Caco-2 (cell line): ENCODE measurements at places on chromosomes 16 and 17. TPM values are rescaled to one million over a fixed set of nuclear protein-coding genes. Genes with fewer than 3 reads are reported as not detected.
A peak's percentile ranks its signal among the peaks of the same experiment; 100 is the strongest.

The ARHGAP44 gene
- total RNA-seq, result 3.3 and 4.5 TPM in 2 replicates

The TIMP2 gene
- 63.8 and 70.1 TPM in 2 replicates for total RNA-seq

The GOSR1 gene
- total RNA-seq, result 78.3 and 86.5 TPM in 2 replicates

The CDH3 gene
- total RNA-seq, result 114 and 144 TPM in 2 replicates

The CES3 gene
- 0.79 and 0.95 TPM in 2 replicates for total RNA-seq

DNA sequence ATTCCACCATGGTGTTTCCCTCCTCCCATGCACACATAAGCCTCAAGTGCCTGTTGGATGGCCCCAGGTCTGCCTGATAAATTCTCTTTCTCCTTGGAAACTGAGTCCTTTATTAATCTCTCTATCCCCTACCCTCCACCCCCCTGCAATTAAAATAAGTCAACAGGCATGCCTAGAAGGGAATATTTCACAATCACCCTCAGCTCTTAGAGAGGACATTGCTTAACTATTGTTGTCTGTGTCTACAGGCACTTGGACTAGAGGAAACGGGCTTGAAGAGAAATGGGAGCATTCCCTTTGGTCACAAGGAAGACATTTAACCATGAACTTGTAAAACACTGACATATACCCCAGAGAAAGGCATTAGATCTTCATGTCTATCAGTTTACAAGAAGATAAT lies 39.5 kb downstream of the RCVRN start:
- no peak overlapping the region for H3K27ac ChIP-seq
- no peaks in the 10 kb centered on the region for H3K4me1 ChIP-seq
- DNase-seq, result no peak
- H3K4me3 ChIP-seq, result no peak overlapping the region
- H3K27me3 ChIP-seq, result no peaks in the 10 kb centered on the region

GRCh38 chr16:14263769-14264168 lies 192.7 kb downstream of the MRTFB start:
- no peak for DNase-seq
- no peak overlapping the region for H3K27ac ChIP-seq
- H3K4me1 ChIP-seq, result no peaks in the 10 kb centered on the region
- H3K4me3 ChIP-seq, result no peak overlapping the region
- no peaks in the 10 kb centered on the region for H3K27me3 ChIP-seq
- H3K36me3 ChIP-seq, result peaks cover 2% of the 10 kb centered on the region; the same call in 1 of the 2 replicates

DNA sequence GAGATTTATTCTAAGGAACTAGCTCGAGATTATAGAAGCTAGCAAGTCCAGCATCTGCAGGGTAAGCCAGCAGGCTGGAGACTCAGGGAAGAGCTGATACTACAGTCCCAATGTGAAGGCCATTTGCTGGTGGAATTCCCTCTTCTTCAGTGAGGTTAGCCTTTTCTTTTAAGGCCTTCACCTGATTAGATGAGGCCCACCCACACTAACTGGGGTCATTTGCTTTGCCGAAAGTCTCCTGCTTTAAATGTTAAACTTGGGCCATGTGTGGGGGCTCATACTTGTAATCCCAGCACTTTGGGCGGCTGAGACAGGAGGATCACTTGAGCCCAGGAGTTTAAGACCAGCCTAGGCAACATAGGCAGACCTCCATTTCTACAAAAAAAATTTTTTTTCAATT lies 168.3 kb downstream of the LGALS9B start:
- H3K4me1 ChIP-seq, result no peaks in the 10 kb centered on the region
- no peak overlapping the region for H3K4me3 ChIP-seq
- DNase-seq, result no peak
- H3K27me3 ChIP-seq, result no peaks in the 10 kb centered on the region
- peaks cover 2% of the 10 kb centered on the region; the same call in 1 of the 2 replicates for H3K36me3 ChIP-seq
- H3K27ac ChIP-seq, result no peak overlapping the region

- H3K36me3 ChIP-seq, result no peaks in the 10 kb centered on the region
- H3K27me3 ChIP-seq, result no peaks in the 10 kb centered on the region
- H3K27ac ChIP-seq, result no peak overlapping the region
- no peaks in the 10 kb centered on the region for H3K4me1 ChIP-seq
- DNase-seq, result no peak
Observed at GRCh38 chr16:72657791-72658190, 390.1 kb downstream of the ZFHX3 start.

DNA sequence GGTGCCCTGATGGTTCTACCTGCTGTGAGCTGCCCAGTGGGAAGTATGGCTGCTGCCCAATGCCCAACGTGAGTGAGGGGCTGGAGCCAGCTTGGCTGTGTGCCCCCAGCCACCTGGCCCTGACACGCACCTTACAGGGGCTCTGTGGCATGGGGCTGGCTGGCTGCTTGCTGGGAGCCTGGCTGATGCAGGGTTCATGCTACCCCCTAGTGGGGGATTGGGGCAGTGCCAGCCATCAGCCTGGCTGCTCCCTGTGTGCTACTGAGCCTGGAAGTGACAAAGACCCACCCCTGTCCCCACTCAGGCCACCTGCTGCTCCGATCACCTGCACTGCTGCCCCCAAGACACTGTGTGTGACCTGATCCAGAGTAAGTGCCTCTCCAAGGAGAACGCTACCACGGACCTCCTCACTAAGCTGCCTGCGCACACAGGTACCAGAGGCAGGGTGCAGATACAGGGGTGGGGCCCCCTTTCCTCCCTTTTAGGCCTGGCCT lies 5.7 kb downstream of the GRN start:
- peak; percentile 72 for DNase-seq
- H3K4me1 ChIP-seq, result no peaks in the 10 kb centered on the region
- no peaks in the 10 kb centered on the region for H3K27me3 ChIP-seq
- H3K4me3 ChIP-seq, result no peak overlapping the region

DNA sequence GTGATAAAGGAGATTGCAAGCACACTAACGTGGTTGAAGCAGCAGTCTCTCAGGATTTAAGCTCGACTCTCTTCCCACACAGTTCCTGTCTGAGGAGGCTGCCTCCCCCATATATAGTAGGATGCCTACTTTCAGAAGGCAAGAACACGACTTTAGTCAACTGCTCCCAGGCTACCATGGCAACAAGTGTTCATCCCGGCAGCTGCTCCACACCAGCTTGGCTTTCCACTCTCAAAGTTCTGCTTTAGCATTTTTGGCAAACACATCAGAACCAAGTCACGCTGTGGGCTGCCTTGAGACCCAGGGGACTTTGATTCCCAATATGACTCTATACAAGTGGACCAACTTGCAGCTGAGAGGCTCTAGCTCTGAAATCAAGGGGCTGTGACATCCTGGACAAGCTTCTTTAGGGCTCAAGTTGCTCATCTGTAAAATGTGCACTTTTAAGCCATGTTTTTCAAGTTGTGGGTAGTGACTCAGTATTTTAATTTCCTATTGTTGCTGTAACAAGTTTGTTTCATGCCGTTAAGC lies 16.5 kb downstream of the ZP2 start:
- H3K27ac ChIP-seq, result no peak overlapping the region
- H3K4me1 ChIP-seq, result no peaks in the 10 kb centered on the region
- no peaks in the 10 kb centered on the region for H3K36me3 ChIP-seq

- H3K27ac ChIP-seq, result no peak overlapping the region
- H3K4me3 ChIP-seq, result no peak overlapping the region
- no peaks in the 10 kb centered on the region for H3K4me1 ChIP-seq
- DNase-seq, result no peak
- no peaks in the 10 kb centered on the region for H3K27me3 ChIP-seq
Observed at GRCh38 chr16:62105244-62105643, 69.0 kb upstream of the CDH8 start.

GRCh38 chr17:59073972-59074371 lies 32.7 kb downstream of the TRIM37 start:
- no peak overlapping the region for H3K4me3 ChIP-seq
- no peaks in the 10 kb centered on the region for H3K27me3 ChIP-seq
- H3K4me1 ChIP-seq, result no peaks in the 10 kb centered on the region

- DNase-seq, result peak; percentile 83
- no peaks in the 10 kb centered on the region for H3K36me3 ChIP-seq
- H3K4me3 ChIP-seq, result peak overlapping the region; percentile 4; the same call in 1 of the 2 replicates
- H3K27me3 ChIP-seq, result no peaks in the 10 kb centered on the region
- peak overlapping the region; percentile 98 for H3K27ac ChIP-seq
- peaks cover 38% of the 10 kb centered on the region for H3K4me1 ChIP-seq
Observed at GRCh38 chr16:48613061-48613957, 3.3 kb upstream of the N4BP1 start.

GRCh38 chr16:47180073-47180472 lies 36.3 kb upstream of the NETO2 start:
- no peak overlapping the region for H3K27ac ChIP-seq
- H3K36me3 ChIP-seq, result no peaks in the 10 kb centered on the region
- no peaks in the 10 kb centered on the region for H3K4me1 ChIP-seq
- no peak overlapping the region for H3K4me3 ChIP-seq

DNA sequence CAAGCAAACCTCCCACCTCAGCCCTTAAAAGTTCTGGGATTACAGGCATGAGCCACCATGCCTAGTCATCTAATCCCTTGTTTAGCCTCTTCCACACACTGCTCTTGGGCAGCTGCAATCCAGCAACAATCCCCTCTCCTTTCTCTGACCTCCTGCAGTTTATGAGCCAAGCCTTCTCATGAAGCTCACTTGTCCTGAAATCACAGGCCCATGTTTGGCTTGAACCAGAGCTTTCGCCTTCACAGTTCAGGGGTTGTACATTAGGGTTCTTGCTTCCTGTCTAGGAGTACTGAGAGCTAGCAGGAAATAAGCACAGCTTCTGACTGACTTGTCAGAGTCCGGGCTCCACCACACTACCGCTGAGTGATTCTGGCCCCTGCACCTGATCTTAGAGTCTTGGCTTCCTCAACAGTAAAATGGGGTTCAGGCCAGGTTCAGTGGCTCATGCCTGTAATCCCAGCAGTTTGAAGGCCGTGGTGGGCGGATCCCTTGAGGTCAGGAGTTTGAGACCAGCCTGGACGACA lies 16.3 kb downstream of the ERAL1 start:
- H3K27ac ChIP-seq, result no peak overlapping the region
- H3K4me3 ChIP-seq, result no peak overlapping the region
- no peak for DNase-seq
- H3K36me3 ChIP-seq, result no peaks in the 10 kb centered on the region
- no peaks in the 10 kb centered on the region for H3K27me3 ChIP-seq
- H3K4me1 ChIP-seq, result peaks cover 15% of the 10 kb centered on the region

DNA sequence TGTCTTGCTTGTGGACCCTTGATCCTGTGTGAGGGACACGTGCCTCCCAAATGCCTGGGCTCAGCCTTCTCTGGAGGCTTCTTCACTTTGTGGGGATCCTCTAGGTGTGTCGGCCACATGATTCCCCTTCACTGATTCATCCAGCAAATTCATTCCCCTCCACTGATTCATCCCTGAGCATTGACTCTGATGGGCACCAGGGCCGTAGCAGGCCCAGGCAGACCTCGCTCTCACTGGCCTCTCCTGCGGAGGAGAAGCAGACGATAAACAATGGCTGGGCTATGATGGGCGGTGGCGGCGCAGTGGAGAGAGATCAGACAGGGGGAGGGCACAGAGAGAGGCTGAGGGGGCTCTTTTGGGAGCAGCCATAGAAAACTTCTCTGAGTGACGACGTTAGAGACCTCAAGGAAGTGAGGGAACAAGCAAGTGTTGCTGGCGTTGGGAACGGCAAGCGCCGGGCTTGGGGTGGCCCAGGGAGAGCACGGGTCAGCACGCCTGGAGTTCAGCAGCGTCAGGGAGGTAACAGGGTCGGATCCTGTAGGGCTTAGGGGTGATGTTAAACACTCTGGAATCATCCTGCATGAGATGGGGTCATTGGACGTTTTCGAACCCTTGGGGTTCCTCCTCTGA lies 17.5 kb upstream of the RPTOR start:
- 0 out of 2 replicates have a peak, but pooled peaks cover 5% of the 10 kb centered on the region for H3K4me1 ChIP-seq
- no peak for DNase-seq
- H3K36me3 ChIP-seq, result no peaks in the 10 kb centered on the region
- no peak overlapping the region for H3K4me3 ChIP-seq

DNA sequence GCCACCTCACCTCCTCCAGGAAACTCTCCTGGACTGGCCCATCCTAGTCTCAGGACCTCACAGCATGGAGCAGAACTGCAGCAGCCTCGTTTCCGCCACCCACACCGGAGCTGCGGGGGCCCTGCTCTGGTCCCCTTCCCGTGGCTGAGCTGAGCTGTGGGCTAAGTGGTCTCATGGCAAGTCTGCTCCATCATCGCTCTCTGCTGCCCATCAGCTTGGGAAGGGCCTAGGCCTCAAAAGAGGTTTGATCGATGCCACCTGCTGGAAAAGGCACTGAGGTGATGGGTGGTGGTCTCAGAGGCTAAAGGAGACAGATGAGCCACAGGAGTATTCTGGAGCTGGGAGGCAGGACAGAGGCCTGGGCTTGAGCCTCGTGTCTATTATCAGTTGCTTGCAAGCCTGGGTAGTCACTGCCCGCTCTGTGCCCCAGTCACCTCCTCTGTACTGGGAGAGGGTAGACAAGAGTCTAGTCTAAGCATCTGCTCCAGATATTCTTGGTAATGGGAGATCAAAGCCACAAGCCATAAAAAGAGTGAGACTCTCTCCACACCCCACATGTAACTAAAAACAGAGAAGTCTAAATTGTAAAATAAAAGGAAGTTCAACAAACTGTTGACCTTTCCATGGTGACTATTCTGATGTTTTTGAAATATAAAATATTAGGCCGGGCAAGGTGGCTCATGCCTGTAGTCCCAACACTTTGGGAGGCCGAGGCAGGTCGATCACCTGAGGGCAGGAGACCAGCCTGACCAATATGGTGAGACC lies 1.6 kb downstream of the ITGAE start:
- DNase-seq, result no peak
- H3K27me3 ChIP-seq, result no peaks in the 10 kb centered on the region
- H3K4me3 ChIP-seq, result no peak overlapping the region
- H3K36me3 ChIP-seq, result no peaks in the 10 kb centered on the region
- no peak overlapping the region for H3K27ac ChIP-seq

- no peaks in the 10 kb centered on the region for H3K36me3 ChIP-seq
- peaks cover 8% of the 10 kb centered on the region; the same call in 1 of the 2 replicates for H3K4me1 ChIP-seq
- no peak overlapping the region for H3K27ac ChIP-seq
Observed at GRCh38 chr17:57037411-57037810, 47.6 kb upstream of the AKAP1 start.

GRCh38 chr16:52851211-52851740 lies 201.4 kb downstream of the CHD9NB start:
- H3K27me3 ChIP-seq, result no peaks in the 10 kb centered on the region
- H3K27ac ChIP-seq, result no peak overlapping the region
- DNase-seq, result no peak
- no peak overlapping the region for H3K4me3 ChIP-seq
- H3K4me1 ChIP-seq, result no peaks in the 10 kb centered on the region

DNA sequence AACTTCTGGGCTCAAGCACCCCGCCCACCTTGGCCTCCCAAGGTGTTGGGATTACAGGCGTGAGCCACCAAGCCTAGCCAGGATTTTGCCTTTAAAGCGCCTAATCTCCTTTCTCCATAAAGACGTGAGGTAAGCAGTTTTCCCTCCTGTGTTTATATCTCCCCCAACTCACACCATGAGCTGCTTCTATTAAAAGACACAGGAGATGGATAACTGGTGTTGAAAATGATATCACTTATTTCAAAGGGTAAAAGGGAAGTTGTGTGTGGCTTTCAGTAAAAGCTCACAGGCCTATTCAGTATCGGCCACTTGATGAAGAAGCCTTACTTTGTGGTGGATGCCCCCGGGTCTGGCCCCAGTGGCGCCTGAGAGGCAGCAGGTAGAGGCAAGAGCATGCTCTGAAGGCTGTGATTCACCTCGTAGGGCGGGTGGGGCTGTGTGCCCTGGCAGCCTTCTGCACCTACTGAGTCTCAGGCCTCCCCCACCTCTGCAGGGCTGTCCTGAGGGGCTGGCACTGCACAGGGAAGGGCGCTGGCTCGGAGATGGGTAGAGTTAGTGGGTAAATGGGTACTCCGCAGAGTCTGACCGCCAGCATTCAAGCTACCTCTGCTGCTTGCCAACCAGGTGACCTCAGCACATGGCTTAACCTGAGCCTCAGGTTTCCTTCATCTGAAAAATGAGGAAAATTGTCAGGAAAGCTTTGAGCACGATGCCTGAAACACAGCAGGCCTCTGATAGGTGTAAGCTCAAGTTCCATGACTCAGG lies 146.8 kb downstream of the CLEC16A start:
- no peak for DNase-seq
- no peak overlapping the region for H3K4me3 ChIP-seq
- no peaks in the 10 kb centered on the region for H3K36me3 ChIP-seq
- H3K4me1 ChIP-seq, result no peaks in the 10 kb centered on the region
